ENCODE measurements at places on chromosomes 7 and 10.

GRCh38 chr7:140982508-140982907 lies 32.2 kb downstream of the MRPS33 start:
- DNase-seq: peak; percentile 9

DNA sequence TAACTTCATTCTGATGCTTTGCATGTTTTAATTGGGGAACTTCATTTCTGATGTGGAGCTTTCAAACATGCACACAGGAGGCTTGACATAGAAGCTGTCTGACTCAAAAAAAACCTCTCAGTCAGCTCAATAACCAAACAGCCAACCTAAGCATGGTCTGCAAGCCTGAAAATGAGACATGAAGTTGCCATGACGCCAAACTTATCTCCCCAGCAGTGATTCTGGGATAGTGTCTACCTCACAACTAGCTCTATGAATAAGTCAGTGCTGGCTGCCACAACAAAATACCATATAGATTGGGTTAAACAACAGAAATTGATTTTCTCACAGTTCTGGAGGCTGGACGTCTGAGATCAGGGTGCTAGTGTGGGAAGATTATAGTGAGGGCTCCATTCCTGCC lies 244.2 kb downstream of the CCDC3 start:
- peak; percentile 15 for DNase-seq

- DNase-seq: no peak
These were observed 23.8 kb upstream of the LIPA start for GRCh38 chr10:89275383-89275782.

DNA sequence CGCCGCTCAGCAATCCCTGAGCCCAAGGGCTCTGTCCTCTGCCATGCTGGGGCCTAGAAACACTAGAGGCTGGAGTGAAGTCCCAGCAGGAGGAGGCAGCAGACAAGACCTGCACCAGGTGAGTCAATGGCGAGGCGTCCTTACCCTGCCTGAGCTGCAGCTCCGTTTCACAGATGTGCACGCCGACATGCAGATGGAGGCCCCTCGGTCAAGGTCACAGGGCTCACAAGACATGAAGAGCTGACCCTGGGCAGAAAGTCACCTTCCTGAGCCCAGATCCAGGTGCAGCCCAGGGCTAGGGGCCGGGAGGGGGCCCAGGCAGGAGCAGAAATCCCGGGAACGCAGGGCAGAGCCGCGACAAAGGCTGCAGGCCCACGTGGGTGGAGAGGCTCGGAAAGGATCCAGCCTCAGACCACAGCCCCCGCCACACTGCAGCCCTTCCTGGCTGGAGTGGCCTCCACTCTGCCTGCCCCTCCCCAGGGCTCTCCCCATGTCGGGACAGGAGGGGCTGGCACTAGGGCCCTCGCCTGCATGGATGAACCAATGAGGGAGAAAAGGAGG lies 23.8 kb downstream of the PDGFA start:
- no peak for DNase-seq

- peak; percentile 65 for DNase-seq
These were observed 67.6 kb downstream of the TMEM130 start for GRCh38 chr7:98802088-98802780.

- DNase-seq: no peak
These were observed 145.9 kb upstream of the SEMA3E start for GRCh38 chr7:83794829-83795228.

- no peak for DNase-seq
These were observed 69.7 kb upstream of the TNS3 start for GRCh38 chr7:47651355-47652317.

DNA sequence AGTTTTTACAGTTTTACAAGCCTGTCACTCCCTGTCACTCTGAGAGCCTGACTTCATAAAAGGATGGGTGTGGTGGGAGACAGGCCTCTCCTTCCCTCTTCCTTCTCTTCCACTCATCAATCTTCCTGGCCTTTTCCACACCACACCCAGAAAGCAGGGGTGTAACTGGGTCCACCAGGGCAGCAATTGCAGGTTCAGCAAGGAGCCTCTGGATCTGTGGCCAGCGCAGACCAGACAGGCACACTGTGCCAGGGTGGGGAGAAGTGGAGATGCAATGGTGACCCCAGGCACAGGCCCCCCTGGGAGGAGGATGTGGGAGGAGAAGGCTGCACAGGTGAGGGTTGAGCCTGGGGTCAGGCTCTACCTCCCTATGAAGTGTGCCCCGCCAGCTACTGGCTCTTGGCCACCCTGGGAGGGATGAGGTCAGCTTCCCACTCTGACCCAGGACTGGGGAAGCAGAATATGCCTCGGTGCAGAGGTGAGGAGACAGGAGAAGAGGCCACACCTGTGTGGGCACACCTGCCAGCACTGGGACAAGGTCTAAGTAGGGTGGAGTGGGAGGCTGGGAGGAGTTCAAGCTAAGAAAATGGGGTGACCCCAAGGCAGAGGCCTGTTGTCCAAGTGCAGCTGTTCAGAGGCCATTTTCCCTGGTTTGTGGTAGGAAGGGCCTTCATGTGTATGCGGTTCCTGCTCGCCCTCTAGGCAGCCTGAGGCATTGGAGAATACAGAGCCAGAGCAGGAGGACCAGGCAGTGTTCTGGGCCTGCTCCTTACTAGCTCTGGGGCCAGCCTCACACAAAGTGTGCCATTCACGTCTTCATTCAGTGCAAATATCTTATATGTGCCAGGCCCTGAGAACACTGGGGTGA lies 20.2 kb upstream of the TMEM72 start:
- no peak for DNase-seq

GRCh38 chr7:99579281-99579955 lies 18.6 kb upstream of the TMEM225B start:
- no peak for DNase-seq

GRCh38 chr10:112858986-112859651 lies 90.9 kb upstream of the TCF7L2 start:
- DNase-seq: no peak

DNA sequence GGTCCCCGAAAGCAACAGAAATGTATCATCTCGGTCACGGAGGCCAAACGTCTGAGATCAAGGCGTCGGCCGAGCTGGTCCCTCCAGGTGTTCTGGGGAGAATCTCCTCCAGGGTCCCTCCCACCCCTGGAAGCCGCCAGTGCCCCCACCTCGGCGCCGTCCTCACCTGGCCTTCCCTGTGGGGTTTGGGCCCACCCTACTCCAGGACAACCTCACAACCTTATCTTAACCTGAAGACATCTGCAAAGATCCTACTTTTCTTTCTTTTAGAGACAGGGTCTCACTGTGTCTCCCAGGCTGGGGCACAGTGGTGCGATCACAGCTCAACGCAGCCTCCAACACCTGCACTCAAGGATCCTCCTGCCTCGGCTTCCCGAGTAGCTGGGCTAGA lies 33.4 kb downstream of the ADAP1 start:
- no peak for DNase-seq
